Fibroblast of skin of abdomen (primary cell): ENCODE measurements at places on chromosomes 2 and 18.
A peak's percentile ranks its signal among the peaks of the same experiment; 100 is the strongest.

DNA sequence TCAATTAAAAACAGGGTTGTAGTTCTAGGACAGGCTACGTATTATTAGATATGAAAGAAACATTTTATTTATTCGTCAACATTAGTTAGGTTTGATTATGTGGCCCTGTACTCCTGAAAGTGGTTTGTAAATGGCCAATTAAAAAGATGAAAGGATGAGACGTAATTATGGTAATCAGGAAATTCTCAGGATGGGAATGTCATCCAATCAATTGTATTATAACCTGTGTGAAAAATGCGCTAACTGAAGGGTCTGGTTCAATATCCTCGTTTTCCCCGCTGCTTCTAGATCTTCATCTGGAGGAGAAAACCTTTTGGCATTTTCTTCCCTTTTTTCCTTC is 5.6 kb upstream of the C18orf32 start:
- no peak for DNase-seq

DNA sequence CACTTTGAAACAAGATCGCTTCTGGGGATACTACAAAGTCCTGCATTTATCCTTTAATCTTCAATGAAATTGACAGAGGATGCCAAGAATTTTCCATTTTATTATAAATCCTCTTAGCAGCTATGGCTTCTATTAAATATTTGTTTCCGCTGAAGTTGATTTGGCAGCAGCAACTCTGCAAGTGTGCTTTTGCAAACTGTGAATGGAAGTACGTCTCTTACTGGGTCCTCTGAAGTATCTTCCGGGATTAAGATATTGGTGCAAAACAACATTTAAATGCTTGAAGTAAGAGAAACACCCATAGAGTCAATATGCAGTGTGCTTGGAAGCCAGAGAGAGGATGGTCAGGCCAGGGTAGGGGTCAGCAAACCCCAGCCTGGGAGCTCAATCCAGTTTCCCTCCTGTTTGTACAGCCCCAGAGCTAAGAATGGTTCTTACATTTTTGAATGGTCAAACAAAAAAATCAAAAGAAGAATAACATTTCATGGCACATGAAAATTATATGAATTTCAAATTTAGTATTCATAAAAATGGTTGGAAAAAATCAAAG is 13.6 kb downstream of the CCDC68 start:
- no peak for DNase-seq

GRCh38 chr2:23028106-23028505 is 356.9 kb upstream of the KLHL29 start:
- no peak for DNase-seq

- DNase-seq, result no peak
Observed at GRCh38 chr2:174666312-174666711, 68.7 kb upstream of the WIPF1 start.

GRCh38 chr2:212157012-212157411 is 381.6 kb downstream of the ERBB4 start:
- DNase-seq, result peak; percentile 73

- no peak for DNase-seq
Observed at GRCh38 chr18:63144748-63145147, 174.8 kb downstream of the BCL2 start.

DNA sequence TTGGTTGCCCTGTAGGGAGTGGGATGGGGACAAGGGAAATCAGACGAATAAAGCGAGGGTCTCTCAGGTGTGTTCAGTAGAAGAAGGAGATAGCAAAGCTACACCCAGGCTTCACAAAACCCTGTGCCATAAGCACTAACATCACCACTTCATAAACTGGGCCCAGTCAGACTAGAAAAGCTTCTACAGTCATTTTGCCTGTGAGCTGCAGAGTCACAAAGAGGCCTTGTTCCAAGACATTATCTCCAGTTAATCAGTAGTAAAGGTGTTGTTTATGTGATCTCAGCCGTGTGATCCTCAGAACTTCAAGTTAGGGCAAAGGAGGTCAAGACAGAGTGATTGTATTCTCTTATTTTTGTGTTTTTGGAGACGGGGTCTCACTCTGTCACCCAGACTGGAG is 148.0 kb downstream of the GALR1 start:
- no peak for DNase-seq

DNA sequence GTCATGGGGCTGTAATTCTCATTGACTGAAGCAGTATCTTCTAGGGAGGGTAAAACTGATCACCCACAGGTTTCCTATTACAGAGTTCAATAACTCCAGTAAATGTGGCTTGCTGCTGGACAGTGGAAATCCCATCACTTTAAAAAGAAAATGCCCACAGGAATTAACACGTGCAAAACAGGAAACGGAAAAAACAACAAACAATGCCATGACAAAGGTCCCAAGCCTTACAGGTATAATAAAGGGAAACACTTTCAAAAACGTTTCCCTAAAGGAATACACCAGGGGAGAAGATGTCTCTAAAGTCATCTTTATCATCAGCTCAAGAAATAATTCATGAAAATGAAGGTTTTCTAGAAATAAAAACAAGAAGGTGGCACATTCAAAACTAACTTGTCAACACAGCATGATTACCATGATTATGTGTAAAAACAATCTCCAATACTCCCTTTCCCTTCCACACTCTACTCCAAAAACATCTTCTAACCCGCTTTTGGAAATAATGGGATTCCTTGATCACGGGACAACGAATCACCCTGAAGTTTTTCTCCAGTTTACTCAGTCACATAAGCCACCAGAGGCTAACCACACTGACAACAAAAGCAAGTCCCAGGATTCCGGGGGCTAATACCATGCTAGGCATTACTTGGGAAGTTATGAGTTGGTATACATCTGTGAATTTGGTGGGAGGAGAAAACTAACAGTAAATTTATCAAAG is 167.9 kb downstream of the TCF4 start:
- peak; percentile 38 for DNase-seq

DNA sequence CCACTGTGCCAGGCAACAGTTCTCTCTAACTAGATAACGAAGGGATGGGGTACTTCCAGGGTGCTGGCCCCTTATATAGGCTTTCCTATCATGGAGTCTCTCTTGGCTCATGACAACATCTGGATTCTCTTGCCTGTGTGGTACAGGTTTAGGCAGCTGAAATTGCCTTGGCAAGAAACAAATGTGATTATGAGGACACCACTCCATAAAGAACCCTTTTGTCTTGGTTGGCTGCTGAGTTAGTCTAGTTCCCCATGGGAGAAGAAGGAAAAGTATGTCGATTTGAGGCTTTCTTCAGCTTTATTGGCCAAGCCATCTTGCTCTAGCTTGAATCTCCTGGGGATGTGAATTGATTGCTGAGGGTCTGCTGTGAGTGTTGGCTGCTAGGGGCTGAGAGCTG is 76.3 kb upstream of the ZCCHC2 start:
- DNase-seq, result no peak

DNA sequence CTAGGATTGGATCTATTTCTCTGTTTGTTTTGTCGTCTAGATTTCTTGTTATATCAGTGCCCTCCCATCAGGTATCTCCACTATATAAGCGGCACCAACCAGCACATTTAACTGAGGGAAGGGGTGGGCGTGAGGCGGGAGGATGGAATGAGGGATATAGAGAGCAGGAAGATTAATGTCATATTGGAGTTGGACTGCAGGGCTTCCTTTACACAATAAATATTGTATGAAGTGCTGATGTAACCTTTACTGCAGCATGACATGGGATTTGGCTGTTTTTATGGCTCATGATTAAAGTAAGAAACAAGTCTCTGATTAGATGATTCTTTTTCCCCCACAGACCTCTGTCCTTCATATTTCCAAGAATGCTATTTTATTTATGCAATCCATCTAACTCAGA is 54.8 kb downstream of the TMEM200C start:
- no peak for DNase-seq
